Occipital lobe (tissue), 3 donors: ENCODE measurements at places on chromosomes 6 and 20. TPM values are rescaled to one million over a fixed set of nuclear protein-coding genes. Genes with fewer than 3 reads are reported as not detected.

DNA sequence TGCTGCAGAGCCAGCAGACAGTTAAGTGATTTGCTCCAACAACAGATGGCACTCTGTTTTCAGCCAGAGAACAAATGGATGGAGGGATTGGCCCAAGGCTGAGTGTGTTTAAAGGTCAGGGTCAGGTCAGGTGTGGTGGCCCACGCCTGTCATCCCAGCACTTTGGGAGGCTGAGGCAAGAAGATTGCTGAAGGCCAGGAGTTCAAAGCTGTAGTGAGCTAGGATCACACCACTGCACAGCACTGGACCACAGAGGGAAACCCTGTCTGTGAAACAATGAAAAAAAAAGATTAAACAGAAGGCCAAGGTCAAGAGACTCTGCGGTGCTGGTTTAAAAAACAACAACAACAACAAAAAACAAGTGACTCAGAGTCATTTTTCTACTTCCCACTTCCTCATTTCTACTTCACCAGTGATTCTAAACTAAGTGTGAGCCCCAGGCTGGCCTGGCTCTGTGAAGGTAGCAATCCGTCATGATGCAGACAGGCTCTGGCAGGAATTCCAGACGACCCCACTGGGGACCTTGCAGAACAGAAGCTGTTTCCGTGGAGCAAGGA is 42.5 kb upstream of the ARMC2 start:
- DNase-seq = no peak

Gene DEFB115
- not detected for total RNA-seq

- DNase-seq = no peak
These were observed 124.3 kb upstream of the SOX4 start for GRCh38 chr6:21469213-21469612.

Gene TPX2
- total RNA-seq = 5.8 TPM

- DNase-seq = no peak
These were observed 11.7 kb downstream of the SMLR1 start for GRCh38 chr6:130838951-130839350.

Gene ZNF335
- total RNA-seq = 13.9 TPM

DNA sequence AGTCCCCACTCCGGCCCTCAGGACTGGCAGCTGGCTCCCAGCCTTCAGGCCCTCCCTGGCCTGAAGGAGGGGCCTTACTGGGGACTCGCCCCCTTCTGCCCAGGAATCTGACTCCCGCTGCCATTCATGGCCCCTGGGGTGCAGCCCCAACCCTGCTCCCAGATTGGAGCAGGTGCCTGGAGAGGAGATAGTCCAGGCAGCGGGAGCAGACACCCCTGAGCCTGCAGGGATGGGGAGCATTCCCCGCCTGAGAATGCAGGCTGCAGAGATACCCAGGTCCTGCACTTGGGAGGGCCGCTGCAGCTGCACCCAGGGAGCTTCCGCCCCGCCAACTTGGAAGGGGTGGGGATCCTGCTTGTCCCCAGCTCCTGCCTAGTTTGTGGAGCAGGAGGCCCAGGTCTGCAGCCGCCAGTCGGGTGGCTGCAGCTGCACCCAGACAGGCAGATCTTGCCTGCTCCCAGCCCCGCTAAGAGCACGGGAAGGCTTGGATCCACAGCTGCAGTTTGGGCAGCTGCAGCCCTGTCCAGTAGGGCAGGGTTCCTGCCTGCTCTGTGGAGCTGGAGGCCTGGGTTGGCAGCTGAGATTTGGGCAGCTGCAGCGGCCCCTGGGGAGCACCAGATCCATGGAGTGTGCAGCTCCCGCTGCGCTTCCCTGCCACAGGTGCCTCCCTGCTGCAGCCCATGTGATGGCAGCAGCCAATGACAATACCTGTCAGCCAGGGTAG is 5.2 kb downstream of the GTSF1L start:
- no peak for DNase-seq

Gene ZNF322
- total RNA-seq = 46.5 TPM

Gene TBXT
- not detected for total RNA-seq

DNA sequence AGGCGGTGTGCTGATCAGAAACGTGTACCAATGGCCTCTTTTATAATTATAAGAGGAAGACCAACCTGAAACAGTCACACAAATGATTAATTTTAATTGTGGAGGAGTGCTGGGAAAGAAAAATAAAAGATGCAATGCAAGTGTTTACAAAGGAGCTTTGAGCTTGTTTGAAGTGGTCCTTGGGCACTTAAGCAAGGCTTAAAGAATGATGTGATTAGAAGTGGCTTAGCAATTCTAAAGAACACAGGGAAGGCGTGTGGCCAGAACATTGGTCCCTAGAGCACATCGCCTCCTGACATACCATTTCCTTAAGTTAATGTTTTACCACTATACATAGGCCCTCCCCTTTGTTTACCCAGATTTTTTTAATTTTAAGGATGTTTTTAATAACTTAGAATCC is 26.1 kb downstream of the PTPN1 start:
- DNase-seq = no peak

Gene PDE7B
- total RNA-seq = 3.0 TPM

DNA sequence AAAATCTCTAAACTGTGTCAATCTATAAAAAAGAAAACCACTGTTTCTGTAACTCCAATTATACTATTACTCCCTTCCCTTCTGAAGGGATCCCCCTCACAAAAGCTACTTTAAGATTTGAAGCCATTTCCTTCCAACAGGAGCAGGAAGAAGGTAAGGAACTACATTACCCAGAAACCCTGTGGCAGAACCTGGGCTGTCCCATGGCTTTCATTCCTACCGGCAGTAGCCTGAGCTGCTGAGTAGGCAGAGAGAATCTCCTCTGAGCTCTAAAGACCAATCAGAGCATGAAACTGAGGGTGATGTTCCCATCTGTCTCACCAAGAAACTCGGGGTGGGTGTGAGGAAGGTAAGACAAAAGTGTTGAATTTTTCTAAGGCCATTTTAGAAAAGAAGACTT is 108.0 kb upstream of the LRFN2 start:
- DNase-seq = no peak

GRCh38 chr6:26064619-26065257 is 22.5 kb upstream of the HFE start:
- no peak for DNase-seq

DNA sequence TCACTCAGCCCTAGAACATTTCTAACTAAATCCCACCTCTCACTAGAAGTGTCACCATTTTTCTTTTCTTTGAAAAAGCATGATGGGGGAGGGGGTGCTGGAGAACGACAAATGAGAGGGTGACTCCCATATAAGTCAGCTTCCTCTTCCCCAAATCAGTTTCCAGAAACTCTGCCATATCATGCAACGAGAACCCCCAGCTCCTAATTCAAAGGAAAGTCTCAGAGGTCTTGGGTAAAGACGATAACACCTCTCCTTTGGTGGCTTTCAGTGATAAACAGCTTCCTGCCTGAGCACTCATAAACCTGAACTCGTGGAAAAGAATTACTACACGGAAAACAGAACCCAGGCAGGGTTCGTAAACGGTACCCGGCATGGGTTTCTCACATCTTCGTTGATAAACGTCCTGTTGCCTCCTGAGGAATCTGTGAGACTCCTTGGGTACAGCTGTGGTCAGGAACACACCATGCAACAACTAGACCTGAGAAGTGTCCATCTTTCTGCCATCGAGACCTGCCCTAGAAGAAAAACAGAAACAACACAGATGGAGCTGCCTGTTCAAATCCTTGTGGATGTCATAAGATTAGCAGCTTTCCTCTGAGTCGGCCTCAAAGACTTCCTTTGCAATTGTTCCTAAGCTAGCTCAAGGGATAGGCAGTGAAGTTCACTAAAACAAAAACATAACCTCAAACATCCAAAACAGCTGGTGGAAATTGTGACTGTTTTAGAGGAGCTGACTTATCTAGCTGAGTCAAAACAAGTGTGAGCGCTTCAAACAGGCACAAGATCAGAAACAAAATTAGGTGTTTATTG is 185.8 kb upstream of the PRDM1 start:
- no peak for DNase-seq

DNA sequence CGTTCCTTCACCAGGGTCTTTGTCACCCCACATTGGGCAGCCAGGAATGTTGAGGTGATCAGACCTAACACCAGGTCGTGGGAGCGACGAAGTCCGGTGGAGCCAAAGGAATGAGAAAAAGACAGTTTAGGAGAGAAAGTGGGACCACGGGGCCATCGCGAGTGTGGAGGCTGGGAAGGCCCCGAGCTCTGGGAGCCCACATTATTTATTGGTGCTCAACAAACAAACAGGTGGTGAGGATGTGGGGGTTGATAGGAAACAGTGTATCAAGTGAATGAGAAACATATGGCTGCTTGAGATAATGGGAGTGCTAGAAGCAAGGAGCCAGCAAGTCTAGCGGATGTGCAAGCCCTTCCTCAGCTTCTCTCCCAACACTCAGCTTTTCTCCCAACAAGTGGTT is 287.1 kb upstream of the SGK1 start:
- DNase-seq = no peak
